AG04450 (cell line): ENCODE measurements at places on chromosomes 12 and 14.

DNA sequence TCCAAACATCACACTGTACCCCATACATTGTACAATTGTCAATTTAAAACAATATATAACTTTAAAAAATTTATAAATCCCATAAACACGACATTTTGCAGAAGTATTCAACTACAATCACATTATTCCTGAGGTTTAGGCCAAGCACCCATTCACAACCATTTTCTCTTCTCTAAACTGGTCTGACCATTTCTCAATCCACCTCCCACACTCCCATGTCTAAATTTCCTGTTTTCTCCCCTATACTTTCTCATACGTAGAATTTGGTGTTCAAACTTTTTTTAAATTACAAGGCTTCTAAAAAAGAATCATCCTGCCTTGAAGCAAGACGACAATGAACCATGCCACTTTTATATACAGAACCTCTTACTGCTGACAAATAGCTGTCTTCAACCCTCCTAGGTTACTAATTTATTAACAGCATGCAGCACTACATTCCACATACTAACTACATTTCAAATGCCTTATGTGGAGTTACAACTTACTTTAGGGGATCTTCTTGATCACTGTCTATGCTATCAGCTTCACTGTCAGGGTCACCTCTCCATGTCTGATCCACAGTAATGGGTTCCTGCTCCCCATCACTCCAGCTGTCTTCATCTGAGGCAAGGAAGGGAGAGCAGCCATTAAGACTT, 3.4 kb downstream of the KANSL2 start:
- no peak for DNase-seq

GRCh38 chr12:104365921-104366410, 62.4 kb downstream of the EID3 start:
- no peak for DNase-seq

- no peak for DNase-seq
Measured at GRCh38 chr14:98249476-98249875, 1022.5 kb downstream of the BCL11B start.

DNA sequence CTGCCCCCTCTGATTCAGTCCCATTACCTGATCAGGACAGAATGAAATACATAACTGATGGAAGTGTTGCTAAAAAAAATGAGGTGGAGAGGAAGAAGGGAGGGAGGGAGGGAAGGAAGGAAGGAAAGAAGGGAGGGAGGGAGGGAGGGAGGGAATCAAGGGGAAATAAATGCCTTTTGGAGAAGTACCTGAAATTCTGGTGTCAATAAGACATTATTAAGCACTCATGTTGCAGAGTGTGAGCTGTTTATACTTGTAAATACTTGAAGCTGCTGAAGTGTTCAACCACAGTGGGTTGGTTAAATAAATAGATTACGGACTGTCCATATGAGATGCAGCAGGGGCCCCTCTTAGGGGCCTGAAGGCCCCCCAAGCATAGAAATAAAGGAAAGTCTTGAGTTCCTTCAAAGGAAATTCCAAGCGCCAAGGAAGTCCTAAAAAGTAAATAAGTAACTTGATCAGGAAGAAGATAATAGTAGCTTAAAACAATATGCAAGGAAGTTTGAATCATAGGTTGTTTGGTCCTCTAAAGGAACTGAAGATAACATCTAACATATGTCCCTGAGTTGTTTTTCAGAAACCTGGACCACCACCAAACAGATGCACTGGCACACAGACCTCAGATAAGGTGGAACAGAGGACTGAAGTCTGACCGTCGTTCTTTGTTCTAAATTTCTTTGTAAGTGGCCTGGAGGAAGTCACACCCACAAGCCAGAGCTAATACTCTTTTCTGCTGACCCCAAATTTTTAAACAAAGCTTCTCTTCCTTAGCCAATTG, 110.8 kb downstream of the SEC23A start:
- no peak for DNase-seq

DNA sequence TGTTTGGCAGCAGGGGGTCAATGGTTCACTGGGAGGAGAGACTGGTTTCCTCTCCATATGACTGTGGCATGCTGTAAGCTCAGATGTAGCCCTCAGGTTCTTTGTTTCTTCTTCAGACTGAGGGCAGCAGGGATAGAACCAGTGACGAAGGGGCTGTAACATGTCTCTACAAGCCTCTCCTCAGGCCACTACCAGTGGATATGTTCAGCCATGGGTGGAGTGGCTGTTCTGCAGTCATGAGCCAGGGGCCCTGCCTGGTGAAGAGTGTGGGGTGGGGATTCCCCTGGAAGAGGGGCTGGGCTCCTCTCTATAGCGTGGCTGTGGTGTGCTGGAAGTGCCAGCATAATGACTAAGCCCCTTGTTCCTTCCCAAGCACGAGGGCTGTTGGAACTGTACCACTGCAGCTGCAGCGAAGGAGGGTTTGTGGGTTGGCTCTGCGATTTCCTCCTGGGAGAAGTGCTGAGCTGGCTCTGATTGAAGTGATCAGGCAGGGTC, 55.8 kb downstream of the CMAS start:
- peak; percentile 59 for DNase-seq

DNA sequence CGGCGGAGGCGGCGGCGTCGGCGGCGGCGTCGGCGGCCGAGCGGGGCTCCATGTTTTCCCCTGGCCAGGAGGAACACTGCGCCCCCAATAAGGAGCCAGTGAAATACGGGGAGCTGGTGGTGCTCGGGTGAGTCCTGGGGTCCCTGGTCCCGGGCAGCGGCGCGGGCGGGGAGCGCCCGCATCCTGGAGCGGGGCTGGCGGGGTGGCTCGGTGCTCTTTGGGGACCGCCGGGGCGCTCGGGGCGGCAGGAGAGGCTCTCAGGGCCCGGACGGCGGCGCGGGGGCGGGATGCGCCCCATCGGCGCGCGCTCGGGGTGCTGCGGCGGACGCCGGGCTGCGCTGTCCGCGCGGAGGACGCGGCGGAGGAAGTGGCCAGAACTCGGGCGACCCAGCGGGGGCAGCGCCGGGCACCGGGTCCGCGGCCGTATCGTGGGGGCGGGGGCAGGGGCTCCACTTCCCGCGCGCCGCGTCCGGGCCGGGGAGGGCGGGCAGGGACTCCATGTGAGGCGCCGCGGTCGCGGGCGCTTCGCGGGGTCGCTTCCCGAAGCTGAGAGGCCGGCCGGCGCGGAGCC, 485 bp downstream of the PELI2 start:
- DNase-seq: no peak

DNA sequence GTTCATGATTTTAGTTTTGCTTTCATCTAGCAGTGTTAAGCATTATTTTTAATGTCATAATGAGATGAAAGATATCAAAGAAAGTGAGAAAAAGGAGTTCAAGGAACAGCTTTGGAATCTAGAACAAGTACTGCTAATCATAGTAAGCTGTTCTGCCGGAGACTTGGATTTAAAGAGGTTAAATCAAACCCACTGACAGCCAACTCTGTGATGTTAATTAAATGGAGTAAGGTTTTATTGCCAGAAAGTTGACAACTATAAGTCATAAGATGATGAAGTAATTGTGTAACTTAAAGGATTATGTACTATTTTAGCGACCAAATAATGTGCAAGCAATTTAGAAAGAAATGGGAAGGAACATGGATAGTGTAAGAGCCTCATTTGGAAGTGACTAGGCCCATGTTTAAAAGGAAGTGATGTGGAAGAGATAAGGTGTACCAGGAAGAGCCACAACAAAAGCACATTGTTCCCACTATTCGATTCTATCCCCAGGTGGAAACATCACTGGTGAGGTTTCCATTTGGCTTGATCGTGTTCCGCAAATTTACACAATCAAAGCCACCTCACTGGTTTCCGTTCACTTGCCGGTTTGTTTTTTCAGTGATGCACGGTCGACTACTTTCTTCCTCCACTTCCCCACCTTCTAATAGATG, 388.5 kb downstream of the PAWR start:
- no peak for DNase-seq

DNA sequence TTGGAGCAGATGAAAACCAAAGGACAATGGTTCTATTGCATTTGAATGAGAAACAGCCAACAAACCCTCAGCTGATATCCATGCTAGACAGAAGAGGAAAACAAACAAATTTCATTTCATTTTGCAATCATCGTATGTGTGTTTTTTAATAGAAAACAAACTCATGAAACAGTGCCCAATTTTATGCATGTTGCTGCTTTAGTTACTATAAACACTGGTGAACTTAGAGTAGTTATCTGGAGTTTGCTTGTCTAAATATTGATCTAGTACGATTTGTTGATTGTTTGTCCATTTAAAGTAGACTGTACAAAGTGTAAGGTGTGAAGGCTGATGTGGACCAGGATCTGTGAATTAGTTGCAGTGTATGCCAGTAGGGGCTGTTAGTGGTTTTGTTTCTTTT, 166.6 kb downstream of the KITLG start:
- DNase-seq: no peak

GRCh38 chr14:36493761-36494160, 26.3 kb downstream of the NKX2-1 start:
- DNase-seq: no peak

GRCh38 chr12:59583003-59583712, 12.7 kb upstream of the SLC16A7 start:
- DNase-seq: no peak

DNA sequence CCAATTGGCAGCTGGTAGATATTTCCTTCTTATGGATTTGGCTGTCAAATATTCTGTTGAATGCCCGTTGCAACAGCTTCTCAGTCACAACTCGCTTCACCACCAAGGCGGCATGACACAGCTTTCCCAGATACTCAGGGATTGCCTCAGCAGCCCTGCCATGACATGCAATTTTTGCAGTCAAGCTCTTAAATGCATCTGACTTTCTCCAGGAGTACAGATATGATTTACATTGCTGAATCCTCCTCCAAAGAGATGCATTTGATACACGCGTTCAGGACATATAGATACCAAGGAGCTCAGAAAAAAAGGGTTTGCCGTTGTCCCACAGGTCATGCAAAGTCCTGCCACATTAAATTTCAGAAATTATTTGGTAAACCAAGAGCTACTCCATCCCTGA, 6.5 kb downstream of the KRT5 start:
- no peak for DNase-seq

GRCh38 chr12:7806863-7807487, 17.8 kb downstream of the NANOG start:
- peak; percentile 4 for DNase-seq

DNA sequence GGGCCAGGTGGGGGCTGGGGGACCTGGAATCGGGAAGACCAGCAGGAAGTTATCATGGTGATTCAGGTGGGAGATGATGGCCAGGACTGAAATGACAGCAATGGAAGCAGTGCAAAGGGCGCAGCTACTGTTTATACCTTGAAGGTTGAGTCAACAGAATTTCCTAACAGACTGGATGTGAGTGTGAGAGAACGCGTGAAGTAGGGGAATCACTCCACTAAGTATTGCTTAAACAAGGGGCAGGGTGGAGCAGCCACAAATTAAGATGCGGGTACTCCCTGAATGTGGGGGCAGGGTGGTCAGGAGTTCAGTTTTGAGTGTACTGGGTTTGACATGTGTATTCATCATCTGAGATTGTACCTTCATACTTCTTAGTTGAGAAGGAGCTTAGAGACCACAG, 45.1 kb downstream of the MYF5 start:
- no peak for DNase-seq
